SJSA1 (cell line): ENCODE measurements at places on chromosomes 16 and 17. TPM values are rescaled to one million over a fixed set of nuclear protein-coding genes. Genes with fewer than 3 reads are reported as not detected.

- peak; percentile 83 for DNase-seq
Observed at GRCh38 chr16:8567355-8568230, 22.7 kb downstream of the TMEM114 start.

- DNase-seq: no peak
Observed at GRCh38 chr17:38510421-38511149, 82.3 kb downstream of the ARHGAP23 start.

DNA sequence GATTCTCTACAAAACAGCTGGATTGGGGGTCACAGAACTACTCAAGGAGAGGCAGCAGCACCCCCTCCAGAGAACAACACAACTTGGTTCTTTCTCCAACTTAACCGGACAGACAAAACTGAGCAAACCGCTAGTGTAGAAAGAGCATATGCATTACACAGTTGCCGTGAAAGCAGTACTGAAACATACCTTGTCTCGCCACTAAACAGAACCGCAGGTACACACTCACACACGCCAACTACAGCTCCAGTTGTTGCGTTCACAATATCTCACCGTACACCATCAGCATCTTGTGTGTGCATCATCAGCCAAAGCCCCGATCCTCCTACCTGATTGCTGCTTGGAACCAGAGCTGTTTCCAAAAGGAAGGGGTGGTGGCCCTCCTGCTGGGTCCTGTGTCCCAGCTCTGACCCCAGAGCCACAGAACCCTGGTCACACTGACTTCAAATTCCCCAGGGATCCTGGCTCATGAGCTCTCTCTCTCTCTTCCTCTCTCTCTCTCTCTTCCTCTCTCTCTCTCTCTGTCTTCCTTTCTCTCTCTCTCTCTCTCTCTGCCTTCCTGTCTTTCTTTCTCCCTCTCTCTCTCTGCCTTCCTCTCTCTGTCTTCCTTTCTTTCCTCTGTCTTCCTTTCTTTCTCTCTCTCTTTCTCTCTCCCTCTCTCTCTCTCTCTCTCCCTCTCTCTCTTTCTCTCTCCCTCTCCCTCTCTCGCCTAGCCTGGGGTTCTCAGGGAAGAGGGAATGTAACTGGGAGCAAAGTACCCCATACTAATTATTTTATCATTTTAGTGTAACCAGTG lies 8.4 kb downstream of the PIMREG start:
- no peak for DNase-seq

BAHCC1 gene
- total RNA-seq: 5.7 and 6.6 TPM in 2 replicates

GRCh38 chr17:73337330-73337710 lies 25.5 kb upstream of the CDC42EP4 start:
- DNase-seq: no peak

DNA sequence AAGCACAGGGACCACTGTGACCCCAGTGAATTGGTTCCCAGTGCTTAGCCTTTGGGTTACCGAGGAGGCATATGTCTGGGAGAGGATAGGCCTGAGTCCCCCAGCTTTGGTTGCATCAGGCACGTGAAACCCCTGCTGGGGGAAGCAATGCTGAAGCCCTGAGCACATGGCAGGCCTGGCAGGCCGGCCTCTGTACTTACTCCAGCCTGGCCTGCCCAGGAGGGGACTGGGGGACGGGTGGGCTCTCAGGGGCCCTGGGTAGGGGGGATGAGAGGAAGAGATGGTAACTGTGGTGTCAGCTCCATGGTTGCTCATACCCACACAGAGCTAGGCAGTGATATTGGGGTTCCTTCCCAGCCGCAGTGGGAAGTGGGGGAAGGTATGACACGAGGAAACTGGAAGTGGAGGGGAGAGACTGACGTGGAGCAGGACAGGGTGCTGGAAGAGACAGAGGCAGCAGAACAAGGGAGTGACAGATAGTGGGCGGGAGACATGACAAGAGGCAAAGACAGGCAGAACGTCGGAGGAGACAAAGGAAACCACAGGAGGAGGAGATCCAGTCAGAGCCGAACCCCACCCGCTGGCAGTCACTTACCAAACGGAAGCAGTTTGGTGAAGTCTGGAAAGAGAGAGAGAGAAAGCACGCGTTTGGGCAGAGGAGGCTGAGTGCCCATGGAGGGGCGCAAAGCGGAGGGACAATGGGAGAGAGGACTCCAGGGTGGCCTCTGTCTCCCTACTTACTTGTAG lies 9.1 kb downstream of the TMEM208 start:
- DNase-seq: no peak

AIPL1 gene
- not detected in 2 replicates for total RNA-seq

- no peak for DNase-seq
Observed at GRCh38 chr17:39284685-39285084, 58.9 kb upstream of the STAC2 start.

- DNase-seq: no peak
Observed at GRCh38 chr17:39360537-39360936, 40.9 kb downstream of the FBXL20 start.

DNA sequence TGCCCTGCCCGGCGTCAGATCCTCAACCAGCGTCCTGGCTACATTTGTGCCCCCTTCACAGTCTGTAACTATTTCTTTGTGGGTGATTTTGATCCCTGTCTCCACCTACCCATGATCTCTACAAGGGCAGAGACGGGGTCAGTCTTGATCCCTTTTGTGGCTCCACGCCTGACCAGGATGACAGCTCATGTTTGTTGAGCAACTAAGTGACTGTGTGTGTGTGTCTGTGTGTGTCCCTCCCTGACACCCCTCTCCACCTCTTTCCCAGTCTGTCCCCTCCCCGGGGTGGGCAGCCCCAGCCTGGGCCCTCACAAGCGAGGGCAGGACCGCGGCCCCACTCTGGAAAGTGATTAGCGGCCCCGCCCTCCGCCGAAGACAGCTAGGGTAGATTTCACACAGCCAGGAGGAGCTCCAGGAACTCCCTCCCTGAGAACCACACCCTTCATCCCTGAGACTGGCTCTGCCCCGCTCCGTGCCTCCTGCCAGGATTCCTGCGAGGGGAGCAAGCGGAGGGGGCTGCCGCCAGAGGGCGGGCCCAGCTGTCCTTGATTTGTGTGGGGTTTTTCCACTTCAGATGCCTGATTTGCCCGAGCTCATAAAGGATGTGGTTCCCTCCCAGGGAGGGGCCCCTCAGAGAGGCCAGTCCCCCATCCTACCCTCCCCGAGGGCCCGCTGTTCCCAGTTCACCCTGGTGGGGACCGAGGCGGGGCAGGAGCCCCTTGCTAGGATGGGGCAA lies 5.3 kb upstream of the HS3ST6 start:
- DNase-seq: peak; percentile 49

- DNase-seq: no peak
Observed at GRCh38 chr16:70568601-70569237, 45.1 kb downstream of the SF3B3 start.

GRCh38 chr16:69520800-69521602 lies 44.8 kb upstream of the NFAT5 start:
- DNase-seq: no peak

CCL1 gene
- total RNA-seq: not detected in 2 replicates

SYNGR3 gene
- total RNA-seq: 1.8 and 7.3 TPM in 2 replicates

DNA sequence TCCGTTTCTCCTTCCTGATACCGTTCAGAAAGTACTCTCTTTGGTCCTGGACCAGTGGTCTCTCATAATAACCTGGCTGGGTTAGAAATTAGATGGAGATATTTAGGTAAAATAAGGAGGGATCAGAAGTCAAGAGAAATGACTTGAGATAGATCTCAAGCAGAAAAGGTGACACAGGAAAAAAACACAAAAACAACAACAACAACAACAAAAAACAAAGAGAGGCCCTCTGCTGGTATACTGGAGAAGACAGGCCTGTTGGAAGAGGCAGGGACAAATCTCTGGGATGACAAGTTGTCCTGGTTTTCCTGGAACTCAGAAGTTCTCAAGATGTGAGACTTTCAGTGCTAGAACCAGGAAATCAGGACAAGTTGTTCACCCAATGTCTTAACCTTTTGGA lies 430.5 kb downstream of the SHISA9 start:
- DNase-seq: no peak

- no peak for DNase-seq
Observed at GRCh38 chr17:42122371-42123303, at the start of gene HSPB9. HSPB9 (plus strand) TSS chr17:42122804; CDS start chr17:42122851, 47 bp downstream.

DNA sequence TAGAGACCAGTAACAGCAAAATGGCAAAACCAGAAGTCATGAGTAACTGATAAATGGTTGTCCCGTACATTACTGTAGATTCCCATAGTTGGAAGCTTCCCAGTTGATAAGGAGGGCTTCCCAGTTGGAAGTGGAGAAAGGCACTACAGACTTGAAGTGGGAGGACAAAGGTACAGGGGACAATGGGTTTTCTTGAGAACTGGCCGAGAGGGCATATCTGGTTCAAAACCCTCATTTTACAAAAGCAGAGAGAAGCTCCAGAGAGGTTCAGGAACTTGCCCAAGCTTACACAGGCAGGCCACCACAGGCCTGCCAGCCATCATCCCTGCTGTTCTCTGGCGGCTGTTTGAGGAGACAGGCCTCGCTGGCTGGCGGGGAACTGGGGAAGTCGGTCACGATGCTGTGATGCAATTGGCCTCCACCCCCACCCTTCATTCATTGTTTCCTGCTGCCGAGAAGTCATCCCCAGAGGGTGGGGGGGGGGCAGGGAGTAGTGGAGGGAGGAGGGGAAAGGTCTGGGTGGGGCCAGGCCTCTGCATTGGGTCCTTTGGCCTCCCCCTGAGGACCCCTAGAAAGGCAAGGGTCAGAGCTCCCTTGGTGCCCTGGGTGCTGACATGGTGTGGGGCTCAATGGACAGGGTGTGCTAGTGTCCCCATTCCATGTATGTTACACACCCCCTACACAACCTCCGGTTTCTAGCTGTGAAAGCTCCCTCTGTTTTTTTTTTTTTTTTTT lies 3.0 kb downstream of the UBALD2 start:
- peak; percentile 74 for DNase-seq

GRCh38 chr16:69861292-69862030 lies 89.7 kb upstream of the CLEC18A start:
- peak; percentile 46 for DNase-seq
